Stimulated activated CD4-positive, alpha-beta T cell treated with anti-CD3 and anti-CD28 coated beads, Interleukin-4, amount 100 ng/mL, for 4 hours (primary cell): ENCODE measurements at places on chromosomes 16 and 17.
A peak's percentile ranks its signal among the peaks of the same experiment; 100 is the strongest.

DNA sequence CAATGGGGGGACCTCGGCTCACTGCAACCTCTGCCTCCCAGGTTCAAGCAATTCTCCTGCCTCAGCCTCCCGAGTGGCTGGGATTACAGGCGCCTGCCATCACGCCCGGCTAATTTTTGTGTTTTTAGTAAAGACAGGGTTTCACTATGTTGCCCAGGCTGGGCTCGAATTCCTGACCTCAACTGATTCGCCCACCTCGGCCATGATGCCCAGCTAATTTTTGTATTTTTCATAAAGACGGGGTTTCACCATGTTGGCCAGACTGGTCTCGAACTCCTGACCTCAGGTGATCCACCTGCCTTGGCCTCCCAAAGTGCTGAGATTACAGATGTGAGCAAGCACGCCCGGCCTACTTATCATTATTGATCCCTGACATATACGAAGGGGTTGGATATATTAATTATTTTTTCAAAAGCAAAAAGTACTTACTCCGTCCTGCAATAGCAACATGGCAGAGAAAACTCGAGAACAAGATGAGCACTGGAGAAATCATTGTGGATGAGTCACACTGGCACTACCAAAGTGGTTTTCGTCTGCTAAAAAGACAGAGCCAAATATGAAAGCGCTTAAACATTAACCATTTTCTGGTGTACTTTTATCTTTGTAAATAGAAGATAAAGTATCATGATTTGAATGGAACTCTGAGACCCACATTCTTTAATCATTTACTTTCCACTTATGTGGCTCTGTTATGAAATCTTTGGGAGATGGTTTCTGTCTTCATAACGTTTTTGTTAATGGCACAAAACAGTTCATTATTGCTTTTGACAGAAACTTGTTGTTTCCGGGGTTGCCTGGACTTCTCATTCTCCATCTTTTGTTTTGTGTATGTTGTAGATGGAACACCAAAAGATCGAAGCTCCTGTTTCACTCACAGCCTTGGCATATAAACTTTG lies at the start of gene APOH:
TSS of gene APOH (minus strand) at position 529 of the 896 bp plus-strand sequence. CDS start at position 493, 36 bp downstream.
- DNase-seq, result no peak

GRCh38 chr17:80491478-80492342 lies 15.3 kb upstream of the NPTX1 start:
- DNase-seq, result no peak

- peak; percentile 40 for DNase-seq
Measured at GRCh38 chr17:67441052-67441895, 64.2 kb downstream of the PITPNC1 start.

- no peak for DNase-seq
Measured at GRCh38 chr17:39027455-39028035, 60.3 kb upstream of the FBXO47 start.

DNA sequence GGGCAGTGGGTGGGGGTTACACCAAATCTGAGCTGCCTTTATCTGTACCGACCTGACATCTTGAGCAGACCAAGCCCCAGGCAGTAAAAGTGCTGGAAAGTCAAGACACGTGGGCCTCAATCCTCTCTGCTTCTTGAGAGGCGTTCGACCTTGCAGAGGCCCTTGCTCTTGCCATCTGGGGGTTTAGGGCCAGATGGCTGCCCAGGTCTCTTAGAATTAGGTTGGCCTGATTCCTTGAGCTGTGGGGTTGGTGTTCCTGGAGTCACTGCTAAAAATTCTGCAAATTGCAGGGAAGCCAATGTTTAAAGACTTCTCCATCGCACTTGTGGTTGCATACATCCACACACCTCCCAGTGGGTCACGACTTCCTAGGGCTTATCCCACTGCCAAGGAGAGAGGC lies 238.2 kb upstream of the ASIC2 start:
- DNase-seq, result no peak

DNA sequence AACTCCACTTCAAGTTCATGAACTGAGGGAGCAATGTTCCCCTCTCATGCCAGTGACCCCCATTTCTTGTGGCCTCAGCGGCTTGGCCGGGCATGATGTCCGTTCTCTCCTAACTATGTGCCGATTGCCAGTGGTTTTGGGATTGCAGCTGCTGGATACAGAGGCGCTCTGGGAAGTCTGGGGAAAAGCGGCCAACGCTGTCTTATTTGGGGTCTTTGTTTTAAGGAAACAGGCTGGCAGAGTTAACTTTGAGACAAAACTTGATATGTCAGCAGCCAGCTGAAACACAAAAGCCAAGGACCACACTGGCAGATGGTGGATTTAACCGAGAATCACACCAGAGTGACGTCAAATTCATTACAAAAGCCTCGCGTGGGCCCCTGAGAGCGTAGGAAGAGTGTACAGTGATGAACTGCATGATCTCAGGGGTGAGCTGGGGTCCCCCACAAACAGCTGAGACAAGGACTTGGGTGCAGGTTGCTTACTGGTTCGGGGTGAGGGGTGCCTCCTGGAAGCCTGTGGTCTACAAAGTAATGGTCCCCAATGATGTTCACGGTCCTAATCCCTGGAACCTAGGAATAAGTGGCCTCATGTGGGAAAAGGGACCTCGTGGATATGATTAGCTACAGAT lies 180.4 kb downstream of the IRF8 start:
- no peak for DNase-seq

DNA sequence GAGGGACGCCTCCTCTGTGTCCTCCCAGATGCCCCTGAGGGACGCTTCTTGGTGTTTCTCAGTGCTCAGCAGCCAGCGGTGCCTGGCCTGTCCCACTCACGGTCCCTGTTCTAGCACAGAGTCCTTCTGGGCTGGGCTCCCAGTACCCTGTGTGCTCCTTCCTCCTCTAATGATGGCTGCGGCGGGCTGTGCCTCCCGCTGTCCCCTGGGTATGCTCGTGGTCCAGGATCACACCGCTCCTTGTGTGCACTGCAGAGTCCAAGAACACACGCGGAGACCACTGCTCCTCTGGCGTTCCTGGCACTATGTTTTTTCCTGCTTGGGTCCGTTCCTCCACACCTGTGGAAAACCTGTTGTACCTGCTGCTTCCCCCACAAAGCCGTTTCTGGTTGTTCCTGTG lies 15.1 kb upstream of the IRF8 start:
- no peak for DNase-seq

- no peak for DNase-seq
Measured at GRCh38 chr17:48609759-48610281, 997 bp downstream of the HOXB7 start.

DNA sequence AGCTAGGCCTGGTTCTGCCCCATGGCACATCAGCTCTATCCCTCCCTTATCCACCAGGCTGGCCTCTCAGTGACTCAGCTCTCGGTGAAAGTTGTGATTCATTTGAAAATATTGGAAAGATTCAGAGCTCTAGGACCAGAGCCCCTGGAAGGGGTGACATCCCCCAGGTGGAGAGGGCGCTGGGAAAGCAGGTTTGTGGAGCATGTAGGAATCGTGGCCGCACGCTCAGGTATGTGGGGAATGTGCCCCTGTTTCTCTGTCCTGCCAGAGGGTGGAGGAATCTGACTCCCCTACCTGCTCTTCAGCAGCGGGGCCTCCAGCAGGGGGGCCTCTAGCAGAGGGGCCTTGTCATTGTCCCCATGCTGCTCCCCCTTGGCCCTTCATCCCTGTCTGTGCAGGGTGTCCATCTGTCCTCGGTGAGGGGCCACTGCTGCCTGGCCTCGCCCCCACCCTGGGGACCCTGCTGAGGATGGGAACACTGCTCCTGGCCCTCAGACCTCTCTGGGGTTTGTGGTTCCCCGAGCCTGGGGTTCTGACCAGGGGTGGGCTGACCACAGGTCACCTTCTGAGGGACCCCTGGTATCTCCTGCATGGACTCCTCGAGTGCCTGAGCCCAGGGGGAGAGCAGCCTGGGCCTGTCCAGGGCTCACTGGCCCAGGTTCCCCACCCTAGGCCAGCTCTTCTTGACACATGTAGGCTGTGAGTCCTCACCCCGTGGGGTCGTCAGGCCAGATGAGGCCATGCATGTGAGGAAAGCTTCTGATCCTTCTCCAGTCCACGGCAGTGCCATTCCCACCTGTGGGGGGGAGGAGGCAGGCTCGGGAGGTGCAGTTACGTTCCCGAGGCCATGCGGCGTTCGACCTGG lies 47.5 kb downstream of the NT5M start:
- no peak for DNase-seq

- no peak for DNase-seq
Measured at GRCh38 chr17:75228847-75229246, 23.4 kb downstream of the NUP85 start.

- DNase-seq, result no peak
Measured at GRCh38 chr17:34800661-34801060, 160.6 kb downstream of the CCT6B start.

- DNase-seq, result no peak
Measured at GRCh38 chr16:23143391-23143790, 5.9 kb downstream of the USP31 start.

- no peak for DNase-seq
Measured at GRCh38 chr17:60249290-60249826, 99.6 kb downstream of the CA4 start.

GRCh38 chr17:11885051-11885450 lies 112.2 kb downstream of the ZNF18 start:
- DNase-seq, result no peak

GRCh38 chr16:50459496-50460080 lies 88.6 kb upstream of the NKD1 start:
- DNase-seq, result no peak

- peak; percentile 26 for DNase-seq
Measured at GRCh38 chr17:5468075-5468473, 708 bp downstream of the DHX33 start.

DNA sequence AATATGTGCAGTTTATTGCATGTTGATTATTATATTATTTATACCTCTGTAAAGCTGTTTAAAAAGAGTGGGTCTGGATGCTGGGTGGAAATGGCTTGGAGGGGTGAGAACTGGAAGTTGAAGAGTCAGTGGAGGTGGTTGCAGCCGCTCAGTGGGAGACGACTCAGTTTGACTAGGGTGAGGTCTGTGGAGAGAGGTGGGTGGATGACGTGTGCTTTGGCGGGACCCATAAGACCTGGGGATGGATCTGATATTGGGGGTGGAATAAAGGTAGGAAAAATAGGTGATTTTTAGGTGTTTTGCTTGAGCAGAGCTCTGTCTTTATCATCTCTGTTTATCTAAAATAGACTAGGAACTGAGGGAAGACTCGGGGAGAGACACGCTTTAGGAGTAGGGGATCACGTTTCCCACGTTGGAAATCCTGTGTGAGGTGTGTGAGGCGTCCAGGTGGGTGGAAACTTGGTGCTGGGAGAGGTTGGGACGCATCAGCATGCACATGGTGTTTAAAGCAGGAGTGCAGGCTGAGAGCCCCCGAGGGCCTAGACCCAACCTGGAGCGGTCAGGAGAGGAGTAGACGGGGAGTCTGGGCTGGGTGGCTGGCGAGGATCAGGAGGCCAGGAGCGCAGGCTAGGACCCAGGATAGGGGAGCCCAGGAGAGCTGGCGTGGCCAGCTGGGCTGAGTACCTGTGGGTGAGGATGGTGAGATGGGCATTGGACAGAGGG lies 17.2 kb downstream of the NT5M start:
- no peak for DNase-seq

GRCh38 chr16:81709016-81709900 lies 69.8 kb upstream of the PLCG2 start:
- no peak for DNase-seq

DNA sequence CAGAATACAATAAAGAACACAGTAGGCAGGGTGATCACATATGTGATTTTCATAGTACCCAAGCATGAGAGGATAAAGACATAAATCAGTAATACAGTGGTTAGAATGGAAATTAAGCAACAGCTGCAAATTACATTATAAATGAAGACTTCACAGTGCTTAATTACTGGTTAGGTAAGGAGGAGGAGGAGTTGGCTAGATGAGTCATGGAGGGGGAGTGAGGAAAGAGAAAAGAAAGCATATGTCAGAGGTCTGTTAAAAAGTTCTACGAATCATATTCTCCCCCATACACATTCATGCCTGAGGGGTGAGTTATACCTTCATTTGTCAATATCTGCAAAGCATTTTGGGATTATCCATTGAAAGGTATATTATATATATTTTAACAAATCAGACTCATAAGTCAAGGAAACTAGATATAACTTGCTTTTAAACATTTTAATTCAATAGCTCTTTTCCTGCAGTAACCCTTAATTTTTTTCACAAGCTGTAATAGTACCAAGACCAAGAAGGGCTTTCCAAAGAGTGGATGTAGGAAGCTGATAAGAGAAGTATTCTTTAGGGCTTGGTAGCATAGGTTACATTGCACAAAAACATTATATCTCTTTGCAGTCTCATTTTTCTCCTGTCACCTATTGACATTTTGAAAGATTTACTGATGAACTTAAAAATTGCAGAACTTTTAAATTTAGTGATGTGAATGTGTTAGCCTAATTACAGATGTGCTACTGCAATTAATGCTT lies 99.3 kb downstream of the STXBP4 start:
- DNase-seq, result no peak

- no peak for DNase-seq
Measured at GRCh38 chr16:72094266-72094610, 591 bp downstream of the DHX38 start.

DNA sequence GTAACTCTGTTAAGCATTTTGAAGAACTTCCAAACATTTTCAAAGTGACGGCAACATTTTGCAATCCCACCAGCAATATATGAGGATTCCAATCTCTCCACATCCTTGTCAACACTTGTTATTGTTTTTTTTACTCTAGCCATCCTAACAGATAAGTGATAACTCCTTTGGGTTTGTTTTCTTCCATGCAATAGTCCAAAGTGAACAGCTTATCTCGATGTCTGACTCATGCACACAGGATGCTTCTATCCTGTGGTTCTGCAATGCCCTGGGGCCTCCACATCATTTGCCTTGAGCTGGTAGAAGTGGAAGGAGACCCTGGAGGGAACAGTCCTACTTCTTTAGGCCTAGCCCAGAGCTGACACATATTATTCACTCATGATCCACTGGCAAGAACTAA lies 13.0 kb downstream of the TLE7 start:
- no peak for DNase-seq

- DNase-seq, result peak; percentile 55
Measured at GRCh38 chr17:2400474-2400866, 390 bp downstream of the MNT start.

- no peak for DNase-seq
Measured at GRCh38 chr17:78081551-78081950, 47.0 kb downstream of the TMC6 start.

DNA sequence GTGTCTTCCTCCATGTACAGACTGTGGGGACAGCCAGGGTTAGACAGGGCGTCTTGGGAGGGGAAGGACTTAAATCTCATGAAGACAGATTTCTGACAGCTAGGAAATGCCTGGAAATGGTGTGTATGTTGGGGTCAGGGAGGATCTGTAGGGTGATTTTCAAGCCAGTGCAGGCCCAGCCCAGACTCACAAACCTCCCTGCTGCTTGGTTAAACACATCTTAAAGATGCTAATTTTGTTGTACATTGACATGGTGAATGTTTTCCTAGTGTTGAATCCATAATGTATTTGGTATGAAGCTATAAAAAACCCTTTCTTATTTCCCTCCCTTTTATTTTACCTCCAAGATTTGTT lies 238.3 kb downstream of the CCDC182 start:
- DNase-seq, result no peak

- DNase-seq, result no peak
Measured at GRCh38 chr16:75010427-75010826, 11.6 kb downstream of the ZNRF1 start.

DNA sequence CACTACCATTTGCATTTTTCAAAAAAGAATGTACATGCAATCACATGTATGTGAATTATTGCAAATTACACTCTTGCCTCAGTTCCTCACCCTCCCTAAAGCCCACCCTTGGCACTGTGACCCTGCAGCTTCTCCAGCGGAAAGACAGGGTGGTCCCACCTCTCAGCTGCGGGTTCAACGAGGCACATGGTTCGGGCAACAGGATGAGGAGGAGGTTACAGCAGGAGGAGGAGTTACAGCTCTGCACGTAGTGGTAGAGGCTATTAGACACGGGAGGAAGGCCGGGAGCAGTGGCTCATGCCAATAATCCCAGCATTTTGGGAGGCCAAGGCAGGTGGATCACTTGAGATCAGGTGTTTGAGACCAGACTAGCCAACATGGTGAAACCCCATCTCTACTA lies 5.2 kb downstream of the C16orf95 start:
- DNase-seq, result no peak
